MM.1S (cell line): ENCODE measurements at places on chromosomes 3 and 15.

- peak; percentile 99 for DNase-seq
Measured at GRCh38 chr3:50327943-50328691, at the start of gene TUSC2. Gene TUSC2 (minus strand): TSS chr3:50328223. CDS start chr3:50328099, 124 bp downstream.

- no peak for DNase-seq
Measured at GRCh38 chr3:15007681-15008141, 57.4 kb downstream of the MRPS25 start.

DNA sequence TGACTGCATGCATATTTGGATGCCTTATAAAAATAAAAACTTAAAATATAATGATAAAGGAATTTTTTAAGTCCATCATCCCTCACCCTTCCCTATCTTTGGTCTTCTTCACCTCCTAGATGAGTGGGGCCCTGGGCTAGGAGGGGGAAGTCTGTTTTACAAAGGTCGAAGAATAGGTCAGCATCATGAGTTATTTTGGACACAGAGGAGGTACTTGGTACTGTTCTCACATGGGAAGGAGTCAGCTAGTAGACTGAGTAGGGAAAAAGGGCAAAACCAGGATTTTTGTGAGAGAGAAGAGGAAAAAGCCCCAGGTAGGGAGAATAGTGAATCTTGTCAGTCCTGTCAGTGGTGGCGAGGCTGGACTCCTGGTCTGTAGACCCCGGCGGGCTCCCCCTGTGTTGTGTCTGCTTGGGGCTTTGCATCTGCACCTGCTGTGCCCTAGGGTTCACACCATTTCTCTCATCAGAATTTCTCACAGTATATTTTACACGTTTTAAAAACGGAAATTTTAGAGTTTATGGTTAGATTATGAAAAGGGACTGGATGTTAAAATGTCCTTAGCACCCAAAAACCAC, 17.2 kb downstream of the GCSAM start:
- DNase-seq = no peak

GRCh38 chr15:81786776-81787175, 259.0 kb downstream of the MEX3B start:
- no peak for DNase-seq

- no peak for DNase-seq
Measured at GRCh38 chr3:146414010-146414409, 55.4 kb downstream of the PLSCR2 start.

DNA sequence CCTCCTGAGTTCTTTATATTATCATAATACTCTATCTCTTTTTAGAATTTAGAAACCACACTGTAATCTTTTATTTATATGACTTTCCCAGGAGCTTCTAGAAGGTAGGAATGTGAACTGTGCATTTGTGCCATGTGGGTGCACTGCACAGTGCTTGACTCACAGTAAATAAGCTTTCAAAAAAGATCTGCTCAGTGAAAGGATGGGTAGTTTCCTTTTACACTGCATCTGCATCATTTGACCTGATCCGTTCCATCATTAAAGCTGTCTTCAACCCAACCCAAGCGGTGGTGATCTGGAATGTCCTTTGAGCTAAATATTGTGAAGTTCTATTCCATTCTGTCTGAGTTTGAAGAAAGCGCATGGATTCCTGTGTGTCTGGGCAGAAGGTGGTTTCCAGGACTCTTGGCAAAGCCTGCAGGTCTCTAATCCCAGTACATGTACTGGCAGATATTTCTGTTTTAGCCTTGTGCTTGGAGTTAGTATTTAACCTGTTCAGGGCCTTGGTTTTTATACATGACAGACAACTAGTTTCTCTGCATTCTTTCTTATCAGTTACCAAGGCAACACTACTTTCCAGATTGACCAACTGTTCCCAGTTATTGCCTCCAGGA, 96.7 kb downstream of the DHX30 start:
- no peak for DNase-seq

- no peak for DNase-seq
Measured at GRCh38 chr3:89059211-89059925, 48.1 kb upstream of the EPHA3 start.

DNA sequence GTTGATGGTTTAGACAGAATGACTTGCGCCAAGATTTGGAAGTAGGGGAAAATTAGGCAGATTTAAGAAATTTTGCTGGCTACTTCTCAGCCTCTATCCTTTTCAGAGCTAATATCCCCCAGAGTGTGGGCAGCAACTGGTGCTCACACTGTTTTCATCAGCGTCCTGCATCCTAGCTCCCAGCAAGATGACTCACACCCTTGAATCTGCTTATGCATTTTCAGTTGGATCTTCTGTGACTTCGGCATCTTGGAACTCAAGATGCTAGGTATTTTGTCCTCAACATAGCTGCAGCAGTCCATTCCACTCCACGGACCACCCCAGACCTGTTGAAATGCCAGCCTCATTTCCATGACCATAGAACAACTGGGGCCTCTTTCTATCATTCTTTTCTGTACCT, 336.1 kb upstream of the NR2F2 start:
- no peak for DNase-seq

GRCh38 chr15:73273181-73274002, 95.4 kb downstream of the HCN4 start:
- DNase-seq = peak; percentile 53

GRCh38 chr3:142150271-142150670, 927 bp upstream of the TFDP2 start:
- DNase-seq = no peak

DNA sequence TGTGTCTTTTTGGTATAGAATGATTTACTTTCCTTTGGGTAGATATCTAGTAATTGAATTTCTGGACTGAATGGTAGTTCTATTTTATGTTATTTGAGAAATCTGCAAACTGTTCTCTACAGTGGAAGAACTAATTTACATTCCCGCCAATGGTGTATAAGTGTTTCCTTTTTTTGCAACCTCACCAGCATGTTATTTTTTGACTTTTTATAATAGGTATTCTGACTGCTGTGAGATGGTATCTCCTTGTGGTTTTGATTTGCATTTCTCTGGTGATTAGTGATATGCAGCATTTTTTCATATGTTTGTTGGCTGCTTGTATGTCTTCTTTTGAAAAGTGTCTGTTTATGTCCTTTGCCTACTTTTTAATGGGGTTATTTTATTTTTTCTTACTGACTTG, 607.2 kb downstream of the OTOL1 start:
- peak; percentile 52 for DNase-seq

DNA sequence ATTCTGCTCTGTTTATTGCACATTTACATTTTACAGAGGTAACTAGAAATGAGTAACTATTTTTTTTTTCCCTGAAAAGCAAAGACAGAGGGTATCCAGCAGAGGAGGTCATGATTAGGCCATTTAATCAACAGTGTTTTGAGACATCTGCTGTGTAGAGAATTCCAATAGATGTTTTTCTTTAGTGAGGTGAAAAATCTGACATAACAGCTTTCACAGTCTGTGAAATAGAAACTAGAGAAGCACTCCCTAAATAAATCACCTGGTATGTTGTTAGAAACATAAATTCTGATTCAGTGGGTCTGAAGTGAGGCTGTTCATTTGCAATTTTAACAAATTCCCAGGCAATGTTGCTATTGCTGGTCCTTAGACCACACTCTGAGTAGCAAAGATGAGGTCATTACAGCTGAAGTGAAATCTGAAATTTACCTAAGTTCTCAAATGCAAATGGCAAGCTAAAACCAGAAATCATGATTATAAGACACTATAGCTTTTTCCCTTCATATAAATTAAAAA, 329.2 kb upstream of the LRRC3B start:
- DNase-seq = peak; percentile 8
